ENCODE measurements at places on chromosomes 7 and 10. TPM values are rescaled to one million over a fixed set of nuclear protein-coding genes. Genes with fewer than 3 reads are reported as not detected.

DNA sequence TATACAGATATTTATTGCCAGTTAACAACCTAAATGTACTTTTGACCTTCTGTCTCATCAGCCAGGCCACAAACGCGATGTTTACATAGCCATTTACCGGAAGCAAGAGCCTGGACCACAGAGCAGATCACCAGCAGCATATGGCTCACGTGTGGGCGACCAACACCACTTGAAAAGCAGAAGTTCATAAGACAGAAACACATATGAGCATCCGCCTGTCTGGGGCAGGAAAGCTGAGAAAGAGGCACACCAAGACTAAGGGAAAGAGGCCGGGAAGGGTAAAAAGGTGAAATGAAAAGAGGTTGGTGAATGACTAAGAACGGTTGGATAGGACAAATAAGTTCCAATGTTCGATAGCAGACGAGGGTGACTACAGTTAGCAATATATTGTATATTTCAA, 1.3 kb downstream of the ABCB1 start:
- H3K27ac ChIP-seq: no peak overlapping the region
- peak; percentile 16 for DNase-seq
- no peaks in the 10 kb centered on the region for H3K36me3 ChIP-seq
- peaks cover 11% of the 10 kb centered on the region for H3K4me1 ChIP-seq

GRCh38 chr10:103603382-103603781, 109.9 kb downstream of the NEURL1 start:
- H3K27me3 ChIP-seq: no peaks in the 10 kb centered on the region
- no peak overlapping the region for H3K4me3 ChIP-seq
- DNase-seq: no peak

- peaks cover 53% of the 10 kb centered on the region for H3K4me1 ChIP-seq
- H3K27me3 ChIP-seq: no peaks in the 10 kb centered on the region
- peak overlapping the region; percentile 87 for H3K4me3 ChIP-seq
- no peak overlapping the region for H3K27ac ChIP-seq
- no peak for DNase-seq
- H3K36me3 ChIP-seq: no peaks in the 10 kb centered on the region
Measured at GRCh38 chr10:6141296-6142151, 52.7 kb downstream of the RBM17 start.

Gene PNLIPRP2
- not detected for polyA plus RNA-seq

Gene UCMA
- polyA plus RNA-seq: not detected

Gene MEOX2
- not detected for polyA plus RNA-seq

DNA sequence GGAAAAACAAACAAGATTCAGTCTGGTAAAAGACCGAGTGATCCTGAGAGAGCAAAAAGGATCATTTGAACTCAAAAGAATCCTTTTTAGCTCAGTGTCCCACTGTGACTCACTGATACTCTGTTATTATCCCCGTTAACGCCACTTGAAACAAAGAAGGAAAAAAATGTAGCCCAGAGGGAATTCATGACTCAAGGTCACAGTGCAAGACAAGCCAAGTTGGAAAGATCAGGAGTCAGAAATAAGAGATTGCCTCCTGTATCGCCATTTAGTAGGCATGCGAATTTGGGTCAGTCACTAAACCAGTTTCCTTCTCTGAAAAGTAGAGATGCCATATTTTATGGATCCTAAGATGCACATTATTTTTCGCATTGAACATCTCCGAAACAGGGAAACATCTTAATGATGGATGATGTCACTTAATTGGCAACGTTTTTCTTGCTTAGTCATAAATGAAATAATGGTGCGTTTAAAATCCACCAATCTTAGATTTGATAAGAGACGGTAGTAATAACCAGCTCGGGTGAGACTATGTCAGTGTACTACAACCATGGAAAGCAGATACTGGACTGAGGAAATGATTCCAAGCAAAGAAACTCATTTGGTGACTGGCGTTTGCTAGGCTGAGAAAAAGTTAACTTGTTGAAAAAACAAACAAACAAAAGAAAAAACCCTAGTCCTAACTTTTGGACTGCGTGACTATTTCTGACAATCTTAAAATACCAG, 502.0 kb upstream of the CELF2 start:
- H3K4me1 ChIP-seq: no peaks in the 10 kb centered on the region
- H3K36me3 ChIP-seq: no peaks in the 10 kb centered on the region
- H3K27ac ChIP-seq: no peak overlapping the region
- H3K27me3 ChIP-seq: no peaks in the 10 kb centered on the region
- DNase-seq: no peak

Gene ARPC1B
- 602 TPM for polyA plus RNA-seq

All from CD4-positive, CD25-positive, alpha-beta regulatory T cell (primary cell).